ENCODE measurements at places on chromosomes 13 and 19.
A peak's percentile ranks its signal among the peaks of the same experiment; 100 is the strongest.

- no peak for DNase-seq
These were observed 16.8 kb upstream of the ADPRHL1 start for GRCh38 chr13:113470073-113470472.

DNA sequence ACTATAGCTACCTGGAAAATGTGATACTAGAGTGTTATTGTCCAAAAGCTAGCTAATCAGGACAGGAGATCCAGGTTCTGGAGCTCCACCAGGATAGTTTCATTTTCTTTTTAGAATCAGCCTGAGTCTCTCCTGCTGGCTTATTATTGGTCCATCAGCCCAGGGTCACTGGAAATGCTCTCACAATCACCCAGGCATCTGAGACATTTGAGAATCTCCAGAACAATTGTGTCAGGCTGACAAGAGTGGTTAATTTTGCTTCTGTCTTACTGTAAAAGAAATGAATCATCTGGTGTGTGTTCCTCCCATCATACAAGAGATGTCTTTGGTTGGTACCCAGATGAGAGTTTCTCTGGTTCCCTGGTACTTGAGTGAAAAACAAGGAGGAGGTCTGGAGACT is 43.6 kb upstream of the ZNF681 start:
- DNase-seq = no peak

DNA sequence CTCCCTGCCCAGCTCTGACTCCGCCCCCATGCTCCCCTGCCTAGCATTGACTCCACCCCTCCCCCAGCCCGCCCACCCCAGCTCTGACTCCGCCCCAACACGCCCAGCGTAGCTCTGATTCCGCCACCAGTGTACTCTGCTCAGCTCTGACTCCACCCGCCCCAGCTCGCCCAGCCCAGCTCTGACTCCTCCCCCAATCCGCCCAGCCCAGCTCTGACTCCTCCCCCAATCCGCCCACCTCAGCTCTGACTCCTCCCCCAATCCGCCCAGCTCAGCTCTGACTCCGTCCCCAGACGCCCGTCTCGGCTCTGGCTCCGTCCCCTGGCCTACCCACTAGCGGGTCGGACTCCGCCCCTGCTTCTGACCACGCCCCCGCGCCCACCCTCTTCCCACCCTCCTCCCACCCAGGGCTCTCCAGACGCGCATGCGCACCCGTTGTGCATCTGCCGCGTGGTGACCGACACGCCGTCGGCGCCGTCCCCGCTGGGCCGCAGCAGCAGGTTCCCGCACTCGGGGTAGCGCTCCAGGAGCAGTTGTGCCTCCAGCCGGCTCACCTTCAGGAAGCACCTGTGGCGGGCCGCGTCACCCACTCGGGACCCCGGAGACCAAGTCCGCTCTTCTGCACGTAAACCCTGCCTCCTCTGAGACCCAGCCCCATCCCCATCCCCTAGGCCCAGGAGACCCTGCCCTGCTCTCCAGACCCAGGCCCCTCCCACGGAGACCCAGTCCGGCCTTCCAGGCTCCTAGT is 10.2 kb downstream of the STAP2 start:
- DNase-seq = peak; percentile 92

GRCh38 chr13:106373304-106373988 is 162.0 kb downstream of the EFNB2 start:
- no peak for DNase-seq

- no peak for DNase-seq
These were observed 463 bp downstream of the SUGP1 start for GRCh38 chr19:19319732-19320360.

GRCh38 chr19:50897612-50898011 is 13.6 kb downstream of the KLK4 start:
- DNase-seq = no peak

All from AG10803 (cell line).